ENCODE measurements at places on chromosomes 2 and 18.

- no peak for DNase-seq
Measured at GRCh38 chr18:59359576-59359952, 499 bp upstream of the LMAN1 start.

GRCh38 chr18:79755496-79756142, 42.1 kb upstream of the KCNG2 start:
- no peak for DNase-seq

DNA sequence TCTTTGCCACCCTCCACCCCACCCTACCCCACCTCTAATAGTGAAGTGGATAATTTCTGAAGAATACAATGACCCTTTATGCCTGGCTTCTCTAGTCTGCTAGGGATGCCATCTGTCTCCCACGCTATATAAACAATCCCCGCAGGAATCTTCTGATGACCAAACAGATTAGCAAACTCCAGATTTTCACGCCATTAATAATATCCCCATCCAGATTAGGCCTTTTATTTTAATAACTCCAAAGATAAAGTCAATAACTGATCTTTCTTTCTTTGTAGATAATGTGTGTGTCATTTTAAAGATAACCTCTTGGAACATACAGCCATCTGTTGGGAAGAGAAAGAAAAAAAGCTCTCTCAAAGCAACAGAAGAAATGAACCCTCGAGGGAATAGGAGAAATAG, 47.9 kb upstream of the CCDC150 start:
- no peak for DNase-seq

- DNase-seq, result no peak
Measured at GRCh38 chr2:223166983-223167650, 115.1 kb downstream of the KCNE4 start.

DNA sequence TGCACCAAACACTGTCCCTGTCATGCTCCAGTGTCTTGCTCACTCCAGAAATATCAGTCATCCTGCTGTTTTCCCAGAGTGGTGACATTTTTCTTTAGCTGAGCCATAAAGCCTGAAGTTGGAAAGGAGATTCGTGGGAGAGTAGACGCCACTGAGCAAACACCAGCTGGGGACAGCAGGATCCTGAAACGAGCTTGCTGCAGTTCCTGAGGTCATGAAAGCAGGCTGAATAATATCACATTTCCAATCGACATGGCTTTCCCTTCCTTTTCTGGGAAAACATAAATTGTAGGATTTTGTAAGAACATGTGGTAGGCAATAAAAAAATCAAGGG, 276.4 kb downstream of the CDCA7 start:
- DNase-seq, result no peak

DNA sequence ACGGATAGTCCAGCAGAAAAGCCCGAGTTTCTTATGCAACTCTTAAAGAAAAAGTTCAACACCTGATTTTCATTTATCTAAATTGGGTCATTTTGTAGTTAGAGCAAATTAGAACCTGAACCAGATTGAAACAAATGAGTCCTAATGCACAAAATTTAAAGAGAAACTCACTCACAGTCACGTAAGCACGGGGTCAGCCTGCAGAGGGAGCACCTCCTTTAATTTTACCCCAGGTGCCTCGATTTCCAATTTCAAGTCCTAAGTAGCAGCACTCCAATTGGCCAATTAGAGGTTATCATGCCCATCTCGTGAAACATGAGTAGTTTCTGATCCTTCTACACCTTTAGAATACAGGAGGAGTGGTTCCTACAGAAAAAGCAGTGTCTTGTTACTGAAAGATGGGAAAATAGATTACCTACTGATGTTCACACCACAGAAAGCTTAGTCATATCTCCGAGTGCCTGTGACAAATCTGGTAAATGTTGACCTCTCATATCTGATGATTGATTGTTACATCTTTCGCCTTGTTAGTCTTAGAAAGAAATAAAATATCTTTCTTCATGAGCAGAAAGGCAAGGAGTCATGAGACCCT, 1929.8 kb upstream of the LRRTM1 start:
- DNase-seq, result no peak

DNA sequence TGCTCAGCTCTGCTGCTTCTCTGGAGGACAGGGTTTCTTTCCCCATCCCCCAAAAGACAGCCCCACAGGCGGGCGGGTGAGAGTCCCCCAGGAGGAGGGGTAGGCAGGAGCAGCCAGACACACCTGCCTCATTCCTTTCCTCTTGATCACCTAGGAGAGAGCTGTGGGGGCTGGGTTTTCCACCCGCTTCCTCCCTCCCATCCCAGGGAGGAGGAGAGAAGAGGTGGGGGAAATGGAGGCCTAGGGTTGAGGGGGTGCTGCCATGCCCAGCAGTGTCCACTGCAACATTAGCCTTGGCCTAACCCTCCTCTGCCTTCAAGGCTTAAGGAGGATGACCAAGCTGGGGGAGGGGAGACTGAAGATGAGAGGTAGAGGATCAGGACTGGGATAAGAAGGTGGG, 14.7 kb downstream of the WNT10A start:
- DNase-seq, result no peak

- DNase-seq, result no peak
Measured at GRCh38 chr2:121288454-121289231, 3.6 kb upstream of the TFCP2L1 start.

GRCh38 chr2:127688405-127688804, 12.9 kb upstream of the SFT2D3 start:
- DNase-seq, result no peak

GRCh38 chr2:15176604-15177003, 384.5 kb downstream of the NBAS start:
- no peak for DNase-seq

DNA sequence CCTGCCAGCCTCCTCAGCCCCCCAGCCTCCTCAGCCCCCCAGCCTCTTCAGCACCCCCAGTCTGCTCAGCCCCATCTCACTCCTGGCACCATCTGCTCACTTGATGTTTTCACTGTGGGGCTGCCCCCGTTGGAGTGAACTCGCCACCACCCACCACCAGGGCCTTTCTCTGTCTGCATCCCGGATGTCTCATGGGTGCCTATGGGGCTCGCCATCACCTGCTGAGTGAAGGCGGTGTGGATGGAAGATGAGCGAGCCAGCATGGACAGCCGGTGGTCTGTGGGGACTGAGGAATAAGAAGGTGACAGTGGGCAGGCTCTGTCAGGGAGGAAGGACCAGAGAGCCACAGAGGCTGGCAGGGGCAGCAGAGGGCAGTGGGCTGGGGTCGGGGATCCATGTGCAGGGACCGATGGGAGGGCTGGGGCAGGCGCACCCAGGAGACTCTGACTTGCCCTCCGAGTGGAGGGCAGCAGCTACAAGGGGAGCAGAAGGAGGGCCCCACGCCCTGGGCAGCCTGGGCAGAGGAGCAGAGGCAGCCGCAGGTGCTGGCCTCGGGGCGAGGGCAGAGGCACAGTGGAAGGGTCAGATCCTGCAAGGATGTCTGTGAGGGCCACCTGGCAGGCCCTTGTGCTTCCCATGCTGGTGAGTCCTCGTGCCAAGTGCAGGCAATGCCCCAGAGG, 74.7 kb upstream of the ODC1 start:
- no peak for DNase-seq

- DNase-seq, result peak; percentile 69
Measured at GRCh38 chr18:4020026-4020425, 435.1 kb downstream of the DLGAP1 start.

GRCh38 chr2:172177996-172178395, 75.3 kb upstream of the DLX2 start:
- DNase-seq, result no peak

DNA sequence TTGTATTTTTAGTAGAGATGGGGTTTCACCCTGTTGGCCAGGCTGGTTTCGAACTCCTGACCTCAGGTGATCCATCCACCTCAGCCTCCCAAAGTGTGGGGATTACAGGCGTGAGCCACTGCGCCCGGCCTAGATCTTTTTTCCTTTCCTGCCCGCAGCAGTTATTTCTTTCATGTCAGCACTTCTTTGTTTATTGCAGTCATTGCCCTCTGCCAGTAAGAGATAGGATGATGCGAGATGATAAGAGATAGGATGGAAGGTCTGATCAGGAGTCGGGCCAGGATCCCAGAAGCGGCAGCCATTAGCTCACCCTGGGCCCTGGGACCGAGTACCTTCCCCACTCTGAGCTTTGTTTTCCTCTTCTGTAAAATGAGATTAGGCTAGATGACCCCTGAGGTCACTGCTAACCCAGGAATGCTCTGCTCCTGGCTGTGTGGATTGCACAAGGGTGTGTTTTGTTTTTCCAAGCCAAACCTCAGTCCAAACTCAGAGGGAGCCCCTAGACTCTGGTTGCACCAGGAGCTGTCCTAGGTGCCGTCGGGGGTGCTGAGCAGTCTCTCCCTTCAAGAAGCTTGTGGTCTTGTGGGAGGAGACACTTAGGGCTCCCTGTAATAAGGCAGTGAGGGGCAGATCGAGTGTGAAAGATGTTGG, 63.3 kb downstream of the LPIN1 start:
- no peak for DNase-seq

DNA sequence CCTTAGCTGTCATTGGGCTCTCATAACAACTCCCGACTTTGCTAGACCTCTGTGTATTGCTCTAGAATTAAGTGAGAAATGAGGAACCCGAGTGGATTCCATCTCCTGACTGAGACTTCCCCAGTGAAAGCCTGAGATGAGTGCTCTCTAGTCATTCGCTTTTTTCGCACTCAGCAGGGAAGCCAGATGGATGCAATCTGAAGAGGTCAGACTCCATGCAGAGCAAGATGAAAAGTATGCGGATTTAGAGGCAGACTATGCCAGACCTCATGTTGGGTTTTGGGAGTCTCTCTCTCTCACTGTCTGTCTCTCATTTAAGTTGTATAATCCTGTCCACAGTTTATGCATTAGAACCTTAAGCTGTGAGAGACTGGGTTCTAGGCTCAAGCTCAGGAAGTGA, 88.6 kb downstream of the SLC5A7 start:
- DNase-seq, result peak; percentile 20

- DNase-seq, result no peak
Measured at GRCh38 chr2:8251856-8252255, 430.0 kb upstream of the ID2 start.

DNA sequence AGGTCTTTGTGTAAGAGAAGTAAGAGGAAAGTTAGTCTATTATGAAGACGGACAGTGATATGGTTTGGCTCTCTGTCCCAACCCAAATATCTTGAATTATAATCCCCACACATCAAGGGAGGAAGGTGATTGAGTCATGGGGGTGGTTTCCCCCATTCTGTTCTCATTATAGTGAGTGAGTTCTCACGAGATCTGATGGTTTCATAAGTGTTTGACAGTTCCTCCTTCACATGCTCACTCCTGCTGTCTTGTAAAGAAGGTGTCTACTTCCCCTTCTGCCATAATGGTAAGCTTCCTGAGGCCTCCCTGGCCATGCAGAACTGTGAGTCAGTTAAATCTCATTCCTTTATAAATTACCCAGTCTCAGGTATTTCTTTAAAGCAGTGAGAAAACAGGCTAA, 67.6 kb downstream of the NEURL3 start:
- DNase-seq, result no peak

DNA sequence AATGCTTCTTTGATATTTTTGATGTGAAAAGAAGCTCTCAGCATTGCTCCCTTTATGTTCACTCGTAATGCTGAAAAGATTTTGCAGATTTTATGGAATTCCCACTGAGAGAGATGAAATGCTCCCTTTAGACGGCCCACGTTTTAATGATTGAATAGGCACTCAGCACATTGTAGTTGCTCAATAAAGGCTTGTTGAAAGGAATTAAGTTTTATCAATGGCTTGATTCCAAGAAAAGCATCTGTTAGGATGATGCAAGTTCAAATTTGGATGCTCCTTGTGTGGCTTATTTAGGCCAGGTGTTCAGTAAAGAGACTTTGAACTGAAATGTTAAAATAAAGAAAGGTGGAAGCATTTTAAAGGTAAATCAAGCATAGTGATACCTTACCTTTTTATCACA, 725.1 kb downstream of the EPHA4 start:
- DNase-seq, result no peak

DNA sequence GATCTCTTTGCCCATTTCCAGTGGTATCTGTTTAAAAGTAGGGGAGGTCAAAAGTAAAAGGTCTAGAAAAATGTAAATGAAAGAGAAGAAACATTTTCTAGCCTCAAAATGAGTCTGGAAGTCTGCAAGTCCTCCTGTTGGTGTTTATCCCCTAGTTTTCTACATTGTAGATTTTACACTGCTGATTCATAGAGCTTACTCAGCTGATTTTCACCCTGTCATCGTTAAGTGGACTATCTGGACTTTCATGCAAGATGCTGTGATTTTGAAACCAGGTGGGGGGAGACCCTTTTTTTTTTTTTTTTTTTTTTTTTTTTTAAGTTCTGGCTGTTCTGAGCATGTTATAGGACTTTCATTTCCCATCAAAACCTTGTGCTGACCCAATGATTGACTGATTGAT, 10.3 kb downstream of the HOXD3 start:
- no peak for DNase-seq

DNA sequence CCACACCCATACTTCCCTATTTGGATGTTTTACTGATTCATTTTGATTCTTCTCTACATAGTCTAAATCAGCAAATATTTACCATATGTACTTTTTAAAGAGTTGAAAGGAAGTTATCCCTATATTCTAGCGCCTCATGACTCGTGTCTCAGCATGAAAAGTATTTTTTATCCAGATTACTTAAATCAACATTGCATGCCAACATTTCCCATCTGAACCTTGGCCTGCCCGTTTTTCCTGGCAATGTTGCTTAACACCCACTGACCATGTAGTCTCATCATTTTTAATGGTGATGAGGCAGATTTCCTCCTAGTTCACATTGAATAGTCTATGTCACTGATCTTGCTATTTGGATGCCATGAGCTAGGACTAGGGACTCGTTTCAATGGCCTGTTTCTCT, 13.2 kb upstream of the SCYGR5 start:
- no peak for DNase-seq

DNA sequence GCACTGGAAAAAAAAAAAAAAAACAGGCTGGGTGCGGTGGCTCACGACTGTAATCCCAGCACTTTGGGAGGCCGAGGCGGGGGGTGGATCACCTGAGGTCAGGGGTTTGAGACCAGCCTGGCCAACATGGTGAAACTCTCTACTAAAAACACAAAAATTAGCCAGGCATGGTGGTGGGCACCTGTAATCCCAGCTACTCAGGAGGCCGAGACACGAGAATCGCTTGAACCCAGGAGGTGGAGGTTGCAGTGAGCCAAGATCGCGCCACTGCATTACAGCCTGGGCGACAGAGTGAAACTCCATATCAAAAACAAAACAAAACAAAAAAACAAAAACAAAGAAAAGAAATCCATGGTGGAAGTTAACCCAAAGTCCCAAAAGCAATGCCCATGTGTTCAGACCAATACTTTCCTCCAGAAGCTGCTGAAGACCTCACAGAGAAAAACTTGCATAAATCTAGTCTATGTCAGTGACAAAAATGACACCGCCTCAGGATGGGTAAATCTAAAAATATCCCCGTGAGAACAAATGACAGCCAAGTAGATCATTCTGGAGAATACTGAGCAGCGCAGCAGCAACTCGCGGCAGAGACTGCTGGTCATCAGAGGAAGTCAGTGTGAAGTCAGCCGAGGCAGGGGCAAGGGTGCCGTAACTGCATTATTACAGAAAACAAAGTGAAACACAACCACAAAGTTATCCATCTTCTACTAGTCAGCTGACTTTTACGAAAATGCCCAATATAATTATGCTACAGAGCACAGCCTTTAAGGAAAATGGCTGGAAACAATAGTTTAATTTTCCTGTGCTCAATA, 41.0 kb downstream of the LPIN2 start:
- no peak for DNase-seq
